Stimulated activated CD4-positive, alpha-beta T cell treated with anti-CD3 and anti-CD28 coated beads, Interleukin-1b, Interleukin-23, amount 100 ng/mL, for 1 hour (primary cell): ENCODE measurements at places on chromosomes 5 and 9.

- no peak for DNase-seq
These were observed 170.0 kb upstream of the DAPK1 start for GRCh38 chr9:87327575-87328125.

DNA sequence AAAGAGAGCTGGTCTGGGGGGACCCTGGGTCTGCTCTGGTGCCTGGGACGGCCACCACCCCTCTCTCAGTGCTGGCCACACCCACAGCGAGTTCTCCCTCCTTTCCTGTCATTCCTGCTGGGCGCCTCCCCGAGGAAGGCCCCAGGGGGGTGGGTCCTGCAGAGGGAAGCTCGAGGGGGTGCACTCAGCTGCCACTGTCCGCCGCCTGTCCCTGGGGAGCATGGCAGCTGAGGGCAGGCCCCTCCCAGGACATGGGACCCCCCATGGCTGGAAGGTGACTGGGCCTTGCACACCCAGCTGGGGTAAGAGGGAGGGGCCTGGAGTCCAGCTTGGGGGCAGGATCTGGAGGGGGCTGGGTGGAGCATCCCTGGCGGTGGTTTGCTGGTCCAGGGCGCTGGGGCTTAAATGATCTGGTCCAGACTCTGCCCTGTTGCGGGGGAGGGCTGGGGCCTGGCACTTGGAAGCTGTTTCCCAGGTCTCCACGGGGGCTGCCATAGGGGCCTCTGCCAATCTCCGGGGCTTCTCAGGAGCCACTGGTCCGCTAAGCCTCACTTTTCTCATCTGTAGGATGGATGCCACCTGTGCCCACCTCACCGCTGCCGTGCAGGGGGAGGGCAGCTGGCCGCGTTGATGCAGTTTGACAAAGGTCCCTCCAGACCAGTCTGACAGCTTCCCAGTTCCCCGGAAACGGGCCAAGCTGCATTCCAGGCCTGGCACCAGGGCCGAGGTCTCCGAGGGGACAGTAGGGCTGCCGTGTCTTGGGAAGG, 6.0 kb upstream of the SLC2A6 start:
- DNase-seq, result no peak

DNA sequence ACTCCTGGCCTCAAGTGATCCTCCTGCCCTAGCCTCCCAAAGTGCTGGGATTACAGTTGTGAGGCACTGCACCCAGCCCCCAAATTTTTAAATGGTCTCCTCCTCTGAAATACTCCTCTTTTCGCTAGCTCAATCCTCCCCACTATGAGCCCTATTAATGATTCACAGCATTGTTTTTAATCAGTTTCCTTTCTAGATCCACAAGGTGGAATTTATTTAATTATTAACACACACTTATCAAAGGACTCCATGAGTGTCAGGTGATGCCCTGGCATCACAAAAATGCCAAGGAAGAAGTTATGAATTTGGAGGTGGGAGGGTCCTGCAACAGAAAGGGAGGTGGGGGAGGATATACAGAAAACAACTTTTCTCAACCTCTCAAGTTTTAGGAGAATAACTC, 806.5 kb downstream of the PRELID2 start:
- DNase-seq, result no peak

GRCh38 chr5:133760532-133760931, 148.2 kb upstream of the FSTL4 start:
- DNase-seq, result no peak

DNA sequence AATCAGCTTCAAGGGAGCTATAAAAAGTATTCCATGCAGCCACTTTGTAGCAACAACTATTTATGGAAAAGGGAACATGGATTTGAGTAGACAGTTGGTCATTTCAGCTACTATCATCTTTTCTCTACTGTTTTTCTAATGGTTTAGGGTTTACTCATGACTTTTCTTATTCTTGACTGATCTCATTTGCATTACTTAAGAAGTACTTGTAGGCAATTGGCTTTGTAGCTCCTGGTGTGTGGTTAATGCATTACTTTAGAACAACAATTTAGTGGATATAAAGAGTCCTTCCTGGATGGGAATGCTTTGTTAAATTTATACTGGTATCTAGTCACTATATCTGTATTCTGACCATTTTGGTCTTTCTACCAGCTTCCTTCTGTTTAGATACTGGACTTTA, 59.8 kb upstream of the NTRK2 start:
- no peak for DNase-seq

DNA sequence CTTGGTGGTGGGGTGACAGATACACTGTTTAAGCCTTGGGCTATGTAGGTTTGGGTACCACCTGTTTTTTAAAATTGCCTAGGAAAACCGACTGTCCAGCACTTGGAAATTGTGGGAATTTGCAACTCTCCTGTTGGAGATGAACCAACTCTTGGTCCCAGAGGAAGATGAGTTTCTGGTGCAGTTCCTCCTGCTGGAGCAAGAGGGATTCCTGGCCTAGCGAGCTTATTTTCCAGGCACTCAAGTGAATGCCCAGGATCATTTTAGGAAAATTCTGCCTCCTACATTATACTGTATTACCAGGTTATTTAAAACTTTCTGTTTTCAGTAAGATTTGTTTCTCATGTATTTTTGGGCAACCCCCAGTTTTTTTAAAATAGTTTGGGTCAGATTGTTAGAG, 33.7 kb downstream of the AP3S1 start:
- DNase-seq, result no peak

GRCh38 chr5:106730506-106730905, 940.2 kb downstream of the EFNA5 start:
- DNase-seq, result no peak

- no peak for DNase-seq
These were observed 64.0 kb downstream of the SFXN1 start for GRCh38 chr5:175542232-175542965.

DNA sequence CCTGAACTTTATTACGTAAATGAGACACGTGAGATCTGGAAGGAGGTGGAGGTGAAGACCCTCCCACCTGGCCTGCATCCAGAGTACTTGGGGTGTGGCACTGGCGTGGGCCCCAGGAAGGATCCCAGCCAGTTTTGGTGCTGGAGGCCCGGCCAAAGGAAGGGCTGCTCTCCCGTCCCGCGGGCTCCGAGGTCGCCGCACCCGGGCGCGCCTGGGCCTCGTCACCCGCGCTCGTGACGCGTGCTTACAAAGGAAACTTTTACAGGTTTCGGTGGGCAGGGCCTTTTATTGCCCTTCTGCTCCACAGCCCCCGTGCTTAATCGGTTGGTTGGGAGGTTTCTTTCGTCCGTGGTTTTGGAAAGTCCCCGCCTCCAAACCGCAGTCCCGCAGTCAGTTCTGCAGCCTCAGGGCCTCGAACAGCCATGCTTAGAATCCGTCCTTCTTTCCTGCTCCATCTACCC, 29.2 kb downstream of the CDKN2A start:
- no peak for DNase-seq
